ENCODE measurements at places on chromosomes 2 and 18. TPM values are rescaled to one million over a fixed set of nuclear protein-coding genes. Genes with fewer than 3 reads are reported as not detected.

DNA sequence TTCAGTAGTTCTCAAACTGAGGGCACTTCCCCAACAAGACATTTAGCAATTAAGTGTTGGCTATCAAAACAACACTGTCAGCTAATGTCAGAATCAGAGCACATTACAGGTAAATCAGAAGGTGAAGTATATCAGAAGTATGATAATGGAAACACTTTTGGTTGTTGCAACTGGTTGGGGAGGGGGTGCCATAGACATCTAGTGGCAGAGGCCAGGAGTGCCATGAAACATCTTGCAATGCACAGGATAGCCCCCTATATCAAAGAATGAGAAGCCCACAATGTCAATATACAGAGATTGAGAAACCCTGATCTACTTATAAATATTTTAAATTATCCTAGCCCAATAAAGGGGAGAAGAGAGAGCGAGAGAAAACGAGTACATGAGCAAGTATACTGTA lies 4.9 kb upstream of the XPO1 start:
- DNase-seq: no peak

DNA sequence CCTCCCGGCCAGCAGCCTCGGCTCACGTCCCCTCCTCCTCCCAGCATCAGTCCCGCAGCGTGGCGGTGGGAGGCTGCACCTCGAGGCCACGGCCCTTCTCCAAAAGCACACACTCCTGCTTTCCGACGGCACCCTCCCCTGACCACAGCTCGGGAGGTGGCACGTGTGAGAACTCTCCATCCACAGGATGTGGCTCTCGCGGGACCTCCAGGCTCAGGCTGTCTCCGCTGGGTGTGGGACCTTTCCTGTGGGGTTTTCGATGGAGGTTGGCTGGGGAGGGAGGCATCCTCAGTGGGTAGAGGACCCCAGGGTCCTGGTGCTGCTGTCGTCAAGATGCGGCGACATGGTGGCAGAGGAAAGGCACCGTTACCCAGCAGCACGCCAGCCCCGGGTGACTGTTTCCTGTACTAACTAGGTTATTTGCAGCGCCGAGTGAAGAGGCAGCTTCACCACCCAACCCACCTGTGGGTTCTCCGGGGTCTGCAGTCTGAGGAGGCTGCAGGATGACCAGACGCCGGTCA lies 42.8 kb upstream of the KCNG2 start:
- no peak for DNase-seq

Gene GPR17
- 0.03 TPM for polyA plus RNA-seq

DNA sequence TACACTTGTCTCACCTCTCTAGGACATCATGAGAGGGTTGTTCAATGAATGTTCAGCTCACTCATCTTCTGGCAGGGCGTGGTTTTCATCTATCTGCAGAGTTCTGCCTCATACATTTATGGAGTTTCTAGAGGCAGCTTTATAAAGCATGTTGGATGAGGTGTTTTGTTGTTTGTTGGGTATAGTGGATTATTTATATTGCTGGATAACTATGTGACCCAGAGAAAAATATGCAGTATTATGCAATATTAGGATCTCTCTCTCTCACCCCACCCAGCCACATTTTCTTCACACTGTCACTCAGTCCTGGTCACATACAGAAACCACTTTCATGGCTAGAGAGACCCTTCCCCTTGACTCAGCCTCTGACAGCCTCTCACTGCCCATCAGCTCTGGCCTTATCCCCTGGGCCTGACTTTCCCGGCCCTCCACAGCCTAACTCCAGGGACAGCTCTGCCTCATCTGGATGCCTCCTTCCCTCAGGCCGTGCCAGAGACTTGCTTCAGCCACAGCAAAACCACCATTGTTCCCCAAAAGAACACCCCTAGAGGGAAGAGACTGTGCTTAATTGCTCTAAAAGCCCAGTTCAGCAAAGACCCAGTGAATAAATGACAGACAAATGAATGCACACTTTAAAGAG lies 260.3 kb downstream of the MYCN start:
- DNase-seq: no peak

GRCh38 chr2:100704156-100704555 lies 115.8 kb upstream of the NPAS2 start:
- DNase-seq: no peak
